NCI-H345 (cell line): ENCODE measurements at places on chromosomes 1 and 21.

DNA sequence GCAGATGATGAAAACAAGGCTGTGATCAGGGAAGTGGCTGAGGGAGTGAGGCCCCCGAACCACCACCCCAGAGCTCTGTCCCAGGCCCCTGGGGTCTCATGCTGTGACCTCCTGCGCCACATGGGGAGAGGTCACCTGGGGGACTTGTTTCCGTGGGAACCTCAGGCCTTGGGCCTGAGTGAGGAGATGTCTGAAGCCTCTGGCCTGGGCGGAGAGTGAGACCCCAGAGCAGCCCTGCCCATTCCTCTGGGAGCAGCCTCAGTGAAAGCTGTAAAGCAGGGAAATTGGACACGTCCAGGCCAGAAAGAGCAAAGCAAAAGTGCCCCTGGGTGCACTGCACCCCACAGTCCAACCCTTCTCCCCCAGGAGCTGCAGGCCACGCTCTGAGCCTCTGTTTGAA is 16.5 kb upstream of the NPHP4 start:
- DNase-seq: no peak

DNA sequence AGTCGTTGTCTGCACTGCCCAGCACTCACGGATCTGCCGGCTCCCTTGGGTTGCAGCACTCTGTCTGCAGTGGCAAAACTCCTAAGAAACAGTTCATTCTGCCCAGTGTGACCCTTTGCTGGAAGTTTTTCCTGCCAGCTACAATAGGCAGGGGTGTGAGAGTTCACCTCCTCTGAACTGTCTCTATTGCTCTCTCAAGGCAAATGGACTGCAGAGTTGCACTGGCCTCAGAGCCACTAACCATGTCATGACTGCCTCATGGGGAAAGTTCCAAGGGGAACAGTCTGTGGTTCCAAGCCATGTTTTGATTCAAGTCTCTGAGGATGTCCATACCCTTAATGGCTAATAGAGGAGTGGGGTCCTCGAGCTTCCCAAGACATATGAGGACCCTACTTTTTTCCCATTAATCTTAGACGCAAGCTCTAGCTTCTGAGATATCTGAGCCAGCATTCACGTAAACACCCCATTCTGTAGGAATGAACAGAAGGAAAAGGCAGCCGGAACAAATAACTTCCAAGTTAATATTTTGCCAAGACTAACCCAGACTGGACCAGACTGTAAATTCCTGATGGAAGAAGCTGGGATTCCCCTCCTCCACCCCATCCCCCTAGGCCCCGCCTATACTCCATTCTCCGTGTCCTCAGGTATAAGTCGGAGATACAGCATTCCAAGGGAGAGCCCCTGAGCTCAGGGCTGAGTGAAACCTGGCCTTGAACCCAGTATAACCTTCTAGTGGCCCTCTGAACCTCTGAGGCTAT is 93.8 kb upstream of the AKT3 start:
- no peak for DNase-seq

DNA sequence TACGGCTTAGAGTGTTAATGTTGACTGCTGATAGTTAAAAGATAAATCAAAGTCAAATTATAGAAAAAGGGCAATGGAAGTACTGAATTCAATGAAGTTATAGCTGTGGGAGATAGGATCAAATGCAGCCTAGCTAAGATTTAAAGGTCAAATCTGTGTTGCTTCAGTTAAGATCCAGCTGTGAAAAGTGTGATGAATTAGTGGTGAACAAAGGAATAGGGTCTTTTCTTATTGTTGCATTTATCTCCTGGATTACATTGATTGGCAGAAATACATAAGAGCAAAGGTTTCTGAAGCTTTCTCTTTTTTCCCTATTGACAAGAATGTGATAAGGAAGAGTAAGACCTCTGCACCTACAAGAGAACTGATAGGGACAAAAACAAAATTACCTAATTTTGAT is 1234.6 kb upstream of the ADGRL2 start:
- no peak for DNase-seq

DNA sequence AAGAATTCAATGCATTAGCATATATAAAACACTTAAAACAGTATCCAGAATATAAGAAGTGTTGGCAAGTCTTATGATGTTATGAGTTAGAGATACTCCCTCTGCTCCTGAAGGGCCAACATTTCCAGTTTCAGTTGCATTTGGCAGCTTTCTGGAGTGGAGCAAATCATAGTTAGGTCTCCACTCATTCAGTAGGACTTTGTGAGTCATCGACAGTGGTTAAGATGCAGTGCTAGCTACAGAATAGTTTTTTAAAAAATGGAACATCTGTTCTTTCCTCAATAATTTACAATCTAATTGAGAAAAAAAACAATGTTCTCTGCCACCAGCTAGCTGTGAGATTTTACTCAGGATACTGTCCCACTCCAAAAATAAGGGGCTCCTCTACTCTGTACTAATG is 389.1 kb downstream of the HLX start:
- DNase-seq: no peak

DNA sequence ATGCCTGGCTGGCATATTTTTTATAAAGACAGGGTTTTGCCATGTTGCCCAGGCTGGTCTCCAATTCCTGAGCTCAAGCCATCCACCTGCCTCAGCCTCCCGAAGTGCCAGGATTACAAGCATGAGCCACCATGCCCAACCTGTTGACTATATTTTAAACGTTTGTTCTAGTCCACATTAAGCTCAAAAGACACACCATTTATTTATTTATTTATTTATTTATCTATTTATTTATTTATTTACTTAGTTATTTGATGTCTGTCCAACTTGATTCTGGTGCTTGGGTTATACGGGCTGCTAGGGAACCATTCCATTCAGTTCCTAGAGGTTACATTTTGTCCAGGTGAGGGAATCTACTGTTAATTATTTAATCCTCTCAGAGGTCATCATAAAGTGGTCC is 98.1 kb upstream of the ADGRL4 start:
- no peak for DNase-seq

GRCh38 chr1:62263814-62264353 is 55.4 kb downstream of the KANK4 start:
- DNase-seq: no peak

GRCh38 chr1:67977756-67978155 is 72.7 kb downstream of the DIRAS3 start:
- no peak for DNase-seq

- DNase-seq: no peak
Observed at GRCh38 chr1:21783679-21784603, 992 bp upstream of the USP48 start.

DNA sequence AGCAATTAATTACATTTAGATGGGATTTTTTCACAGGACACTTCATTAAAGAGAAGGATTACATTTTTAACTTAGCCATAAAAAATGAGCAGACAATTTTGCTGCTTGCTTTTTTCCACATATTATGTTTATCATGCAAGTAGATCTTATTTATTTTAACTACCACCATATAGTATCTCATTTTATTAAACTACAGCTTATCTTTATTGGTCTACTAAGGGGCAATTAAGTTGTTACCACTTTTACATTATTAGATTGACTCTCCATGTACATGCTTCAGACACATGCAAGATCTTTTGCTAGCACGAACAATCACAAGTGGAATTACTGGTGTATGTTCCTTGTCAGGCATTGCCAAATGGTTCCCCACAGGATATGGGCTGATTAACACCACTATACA is 99.8 kb upstream of the NFIA start:
- no peak for DNase-seq

DNA sequence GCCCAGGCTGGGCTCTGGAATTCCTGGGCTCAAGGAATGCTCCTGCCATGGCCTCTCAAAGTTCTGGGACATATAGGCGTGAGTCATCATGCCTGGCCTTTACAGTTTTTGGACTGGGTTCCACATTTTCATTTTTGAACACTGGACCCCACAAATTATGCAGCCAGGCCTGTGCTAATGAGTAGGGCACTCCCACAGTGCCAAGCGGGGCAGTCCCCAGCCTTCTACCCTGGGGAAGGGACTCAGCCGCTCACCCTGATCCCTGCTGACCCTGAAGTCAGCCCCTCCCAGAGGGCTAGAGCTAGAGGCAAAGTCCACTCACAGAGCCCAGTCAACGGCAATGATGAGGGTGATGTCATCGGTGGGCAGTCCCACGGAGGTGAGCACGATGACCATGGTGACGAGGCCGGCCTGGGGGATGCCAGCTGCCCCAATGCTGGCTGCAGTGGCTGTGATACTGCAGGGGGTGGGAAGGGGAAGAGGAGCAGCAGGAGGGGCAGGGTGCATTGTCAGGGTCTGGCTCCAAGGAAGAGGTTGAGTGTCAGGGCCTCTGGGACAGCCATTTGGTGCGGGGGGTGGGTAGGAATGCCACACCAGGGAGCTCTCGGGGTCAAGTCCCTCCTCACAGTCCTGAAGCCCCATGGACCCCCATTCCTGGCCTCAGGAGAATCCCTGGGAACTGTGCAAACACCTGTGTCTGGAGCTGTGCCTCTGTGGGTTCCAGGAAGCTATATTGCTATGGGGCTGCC is 27.6 kb downstream of the PODN start:
- DNase-seq: no peak

DNA sequence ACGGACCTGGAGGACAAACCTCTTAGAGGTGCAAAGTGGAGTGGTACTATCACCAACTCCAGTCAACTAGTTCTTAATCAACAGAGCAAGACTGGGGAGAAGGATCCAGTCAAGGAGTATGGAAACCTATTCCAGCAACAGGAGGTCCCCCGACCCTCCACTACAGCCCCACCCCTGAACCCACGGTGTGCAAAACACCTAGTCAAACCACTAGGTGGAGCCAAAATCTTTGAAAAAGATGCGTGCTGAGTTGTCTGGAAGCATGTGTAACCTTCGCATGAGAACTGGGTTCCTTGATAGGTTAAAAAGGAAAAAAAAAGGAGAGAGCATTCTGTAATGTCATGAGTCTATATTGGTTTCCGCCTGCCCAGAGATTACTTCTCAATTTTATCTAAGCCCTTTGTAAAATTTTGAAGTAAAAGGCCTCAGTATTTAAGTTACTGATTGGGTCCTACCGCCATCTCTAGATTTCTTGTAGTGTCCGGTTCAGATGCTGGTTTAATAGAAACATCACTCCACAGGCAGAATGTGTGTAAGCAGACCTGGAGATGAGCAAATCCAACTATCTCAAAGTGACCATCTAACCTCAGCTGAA is 81.9 kb upstream of the HAO2 start:
- peak; percentile 57 for DNase-seq

DNA sequence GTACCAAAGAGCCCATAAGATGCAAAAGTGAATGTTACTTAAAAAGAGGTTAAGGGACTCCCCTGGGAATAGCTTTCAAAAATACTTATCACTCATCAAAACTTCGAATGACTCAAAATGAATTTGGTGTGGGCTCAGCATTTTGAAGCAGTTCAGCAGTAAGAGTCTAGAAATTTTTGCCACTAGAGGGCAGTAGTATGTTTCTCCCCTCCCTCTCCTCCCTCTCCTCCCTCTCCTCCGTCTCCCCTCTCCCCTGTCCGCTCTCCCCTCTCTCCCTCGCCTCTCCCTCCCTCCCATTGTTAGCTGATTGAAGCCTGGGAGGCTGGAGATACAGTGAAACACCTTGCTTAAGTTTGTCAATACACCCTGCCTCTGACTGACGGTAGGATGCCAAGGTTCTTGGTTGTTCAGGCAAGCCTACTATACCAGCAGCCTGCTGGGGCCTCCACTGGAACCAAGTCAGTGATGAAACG is 70.8 kb upstream of the TENT5C start:
- DNase-seq: peak; percentile 61
